T-helper 1 cell (primary cell): ENCODE measurements at places on chromosomes 6 and 20.

GRCh38 chr6:111615916-111616612, 10.4 kb upstream of the TRAF3IP2 start:
- DNase-seq: no peak

GRCh38 chr20:57400231-57400701, 9.1 kb downstream of the RBM38 start:
- DNase-seq: no peak

DNA sequence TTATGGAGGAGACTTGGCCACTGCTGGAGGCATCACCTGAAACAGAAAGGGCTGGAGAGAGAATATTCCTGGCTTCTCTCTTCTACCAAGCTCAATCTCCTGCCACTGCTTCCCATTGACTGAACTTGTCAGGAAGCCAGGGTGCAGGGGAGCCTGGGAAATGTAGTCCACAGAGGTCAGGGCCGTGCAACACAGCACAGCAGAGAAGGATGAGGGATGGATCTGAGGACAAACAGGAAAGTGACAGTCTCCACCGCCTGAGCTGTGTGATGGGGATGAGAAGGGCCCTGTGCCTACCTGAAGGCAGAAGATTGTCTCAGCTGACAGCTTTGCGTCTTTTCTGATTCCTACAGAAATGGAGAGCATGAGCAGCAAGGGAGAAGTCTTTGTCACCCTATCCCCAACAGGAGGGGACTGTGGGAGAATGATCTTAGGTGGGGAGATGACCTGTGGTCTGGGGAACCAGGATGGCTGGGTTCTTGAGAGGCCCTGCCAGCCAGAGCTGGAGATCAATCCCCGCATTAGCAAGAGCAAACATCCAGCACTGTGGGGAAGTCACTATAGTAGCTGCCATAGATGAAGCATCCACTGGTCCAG, 114.2 kb downstream of the SNX5 start:
- no peak for DNase-seq

GRCh38 chr6:20681243-20681684, 147.0 kb downstream of the CDKAL1 start:
- DNase-seq: no peak

- DNase-seq: no peak
Observed at GRCh38 chr6:148342350-148343046, at the start of gene SASH1. SASH1 (plus strand) TSS chr6:148342838; CDS start chr6:148343068, 230 bp downstream.

GRCh38 chr6:170148709-170149470, 142.0 kb downstream of the DLL1 start:
- peak; percentile 7 for DNase-seq

DNA sequence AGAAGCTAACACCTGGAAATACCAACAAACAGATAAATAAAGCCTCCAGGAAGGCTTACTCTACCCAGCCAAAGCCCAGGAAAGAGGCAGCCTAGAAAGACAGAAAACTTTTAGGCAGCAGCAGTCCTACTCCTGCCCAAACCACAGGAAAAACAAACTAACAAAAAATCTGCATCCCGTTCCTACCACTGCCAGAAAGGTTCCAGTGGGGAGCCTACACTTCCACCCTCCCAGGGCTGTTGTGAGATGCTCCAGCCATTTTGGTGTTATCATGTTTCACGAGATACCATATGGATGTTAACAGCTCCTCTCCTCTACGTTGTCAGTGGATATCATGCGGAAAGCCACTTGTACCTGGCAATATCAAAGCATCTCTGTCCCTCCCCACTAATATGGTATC, 336.7 kb upstream of the PRND start:
- DNase-seq: no peak

GRCh38 chr6:124355146-124355545, 551.5 kb downstream of the NKAIN2 start:
- no peak for DNase-seq

DNA sequence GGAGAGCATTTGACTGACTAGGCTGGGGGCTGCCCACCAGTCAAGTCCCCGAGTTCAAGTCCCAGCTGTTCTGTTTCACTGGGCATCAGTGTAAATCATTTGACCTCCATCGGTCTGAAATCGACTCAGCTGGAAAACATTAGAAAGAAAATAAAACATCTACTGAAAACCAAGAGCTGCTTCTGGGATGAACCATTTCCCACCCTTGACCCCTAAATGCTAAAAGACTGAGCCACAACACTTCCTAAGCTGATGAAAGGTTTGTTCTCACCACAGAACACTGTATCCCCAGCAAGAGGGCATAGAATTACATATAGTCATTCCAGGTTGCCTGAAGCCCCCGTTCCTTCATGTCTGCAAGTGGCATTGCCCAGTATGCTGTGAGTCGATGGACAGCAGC, 237.0 kb upstream of the TAB2 start:
- no peak for DNase-seq

GRCh38 chr6:5256952-5257351, 3.8 kb downstream of the LYRM4 start:
- no peak for DNase-seq

GRCh38 chr6:92967362-92967761, 452.0 kb downstream of the EPHA7 start:
- no peak for DNase-seq
